ENCODE measurements at places on chromosomes 5 and 9.
A peak's percentile ranks its signal among the peaks of the same experiment; 100 is the strongest.

- DNase-seq = no peak
Measured at GRCh38 chr5:145450286-145450885, 384.8 kb downstream of the PRELID2 start.

DNA sequence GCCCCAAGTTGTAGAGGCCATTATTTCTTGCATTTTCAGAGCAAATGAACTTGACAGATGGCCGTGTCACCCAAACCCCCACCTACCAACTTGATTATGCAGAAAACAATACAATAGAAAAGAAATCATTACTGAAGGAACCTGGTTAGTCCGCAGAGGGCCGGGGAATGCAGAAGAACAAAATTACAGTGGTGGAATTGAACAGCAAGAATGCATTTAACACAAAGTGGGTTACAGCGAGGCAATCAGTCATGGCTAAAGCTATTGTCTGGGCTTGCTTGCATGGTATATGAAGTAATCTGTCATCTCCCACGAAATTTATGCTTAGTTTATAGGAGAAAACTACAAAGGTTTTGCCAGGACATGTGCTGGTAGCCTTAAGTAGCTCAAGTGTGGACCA, 238.3 kb upstream of the IRX1 start:
- no peak for DNase-seq

- no peak for DNase-seq
Measured at GRCh38 chr5:10315824-10316509, 8.3 kb upstream of the CMBL start.

DNA sequence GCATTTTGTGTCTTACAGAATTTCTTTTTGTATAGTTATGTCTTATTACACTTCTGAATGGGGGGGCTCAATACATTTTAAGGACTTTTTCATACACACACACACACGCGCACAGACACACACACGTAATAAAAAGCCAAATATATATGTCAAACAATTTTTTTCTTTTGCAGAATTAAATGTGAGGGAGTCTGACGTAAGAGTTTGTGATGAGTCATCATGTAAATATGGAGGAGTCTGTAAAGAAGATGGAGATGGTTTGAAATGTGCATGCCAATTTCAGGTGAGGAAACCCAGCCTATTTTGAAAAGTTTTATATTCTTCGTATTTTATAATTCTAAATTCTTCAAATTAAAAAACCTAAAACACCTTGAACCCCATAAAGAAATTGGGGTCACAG, 25.6 kb downstream of the TMEFF1 start:
- no peak for DNase-seq

DNA sequence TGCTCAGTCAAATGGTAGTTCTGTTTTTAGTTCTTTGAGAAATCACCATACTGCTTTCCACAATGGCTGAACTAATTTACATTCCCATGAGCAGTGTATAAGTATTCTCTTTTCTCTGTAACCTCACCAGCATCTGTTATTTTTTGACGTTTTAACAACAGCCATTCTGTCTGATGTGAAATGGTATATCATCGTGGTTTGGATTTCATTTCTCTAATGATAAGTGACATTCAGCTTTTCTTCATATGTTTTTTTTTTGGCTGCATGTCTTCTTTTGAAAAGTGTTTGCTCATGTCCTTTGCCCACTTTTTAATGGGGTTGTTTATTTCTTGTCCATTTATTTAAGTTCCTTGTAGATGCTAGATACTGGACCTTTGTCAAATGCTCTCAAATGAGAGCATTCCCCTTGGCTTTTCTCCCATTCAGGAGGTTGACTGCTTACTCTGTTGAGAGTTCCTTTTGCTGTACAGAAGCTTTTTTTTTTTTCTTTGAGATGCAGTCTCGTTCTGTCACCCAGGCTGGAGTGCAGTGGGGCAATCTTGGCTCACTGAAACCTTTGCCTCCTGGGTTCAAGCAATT, 58.7 kb upstream of the RGMB start:
- DNase-seq = no peak

- no peak for DNase-seq
Measured at GRCh38 chr9:3480353-3480655, 45.5 kb downstream of the RFX3 start.

DNA sequence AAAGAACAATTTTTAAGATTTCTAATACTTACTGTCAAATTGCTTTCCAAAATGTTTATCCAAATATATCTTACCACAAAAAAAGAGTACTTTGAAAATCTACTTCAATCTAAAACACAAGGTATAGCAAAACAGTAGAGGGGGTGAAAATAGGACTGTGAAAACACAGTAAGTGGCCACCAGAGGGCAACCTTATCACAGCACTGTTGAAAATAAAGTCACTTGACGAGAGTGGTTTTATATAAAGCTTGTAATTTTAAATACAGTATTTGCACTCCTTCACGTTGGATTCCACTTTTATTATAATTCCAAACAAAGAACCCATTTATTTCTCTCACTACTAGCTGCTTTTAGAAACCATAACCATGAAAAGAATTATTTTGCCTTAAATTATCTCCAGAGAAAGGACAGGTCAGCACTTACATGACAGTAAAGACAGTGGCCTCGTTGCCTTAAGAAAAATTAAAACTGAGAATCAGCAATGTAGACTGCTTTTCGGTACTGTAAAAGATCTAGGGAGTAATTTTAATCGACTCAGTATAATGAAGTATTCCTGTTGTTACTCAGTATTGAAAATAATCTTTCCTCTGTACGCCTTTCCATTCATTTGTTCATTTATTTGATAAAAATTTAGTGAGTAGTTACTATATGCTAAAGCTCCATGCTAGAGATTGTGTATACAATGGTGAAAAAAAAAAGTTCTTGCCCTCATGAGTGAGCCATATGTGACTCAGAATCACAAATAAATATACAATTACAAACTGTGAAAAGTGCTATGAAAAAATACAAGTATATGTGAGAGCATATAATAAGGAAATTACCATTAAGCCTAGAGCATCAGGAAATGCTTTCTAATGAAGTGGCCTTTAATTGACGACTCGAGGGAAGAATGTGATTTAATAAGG, 40.0 kb upstream of the CDK5RAP2 start:
- DNase-seq = peak; percentile 53

GRCh38 chr5:126015235-126016181, 407.7 kb upstream of the GRAMD2B start:
- peak; percentile 60 for DNase-seq

GRCh38 chr5:2338686-2339085, 412.8 kb downstream of the IRX2 start:
- no peak for DNase-seq

DNA sequence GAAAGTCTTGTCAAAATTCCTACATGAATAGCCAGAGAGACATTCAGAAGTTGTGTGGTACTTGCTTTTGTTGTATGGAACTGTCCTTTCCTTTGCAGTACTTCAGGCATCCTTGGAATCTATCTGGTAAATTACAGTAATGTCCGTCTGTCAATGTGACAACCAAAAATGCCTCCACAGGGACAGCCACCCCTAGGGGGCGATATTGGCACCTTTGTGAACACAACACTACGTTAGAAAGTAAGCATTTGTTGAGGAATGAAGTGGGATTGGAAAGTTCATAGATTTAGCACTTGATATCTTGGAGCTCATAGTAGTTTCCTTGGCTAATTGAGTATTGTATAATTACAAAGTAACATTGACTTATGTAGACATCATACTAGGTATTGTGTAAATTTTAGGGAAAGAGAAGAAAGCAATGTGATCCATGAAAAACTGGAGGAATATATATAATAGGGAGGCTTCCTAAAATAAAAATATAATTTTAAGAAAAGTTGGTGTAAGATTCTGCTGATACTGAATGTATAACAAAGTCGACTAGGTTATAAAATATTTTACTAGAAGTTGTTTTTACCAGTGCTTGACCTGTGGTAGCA, 32.7 kb downstream of the TMEFF1 start:
- DNase-seq = peak; percentile 3

DNA sequence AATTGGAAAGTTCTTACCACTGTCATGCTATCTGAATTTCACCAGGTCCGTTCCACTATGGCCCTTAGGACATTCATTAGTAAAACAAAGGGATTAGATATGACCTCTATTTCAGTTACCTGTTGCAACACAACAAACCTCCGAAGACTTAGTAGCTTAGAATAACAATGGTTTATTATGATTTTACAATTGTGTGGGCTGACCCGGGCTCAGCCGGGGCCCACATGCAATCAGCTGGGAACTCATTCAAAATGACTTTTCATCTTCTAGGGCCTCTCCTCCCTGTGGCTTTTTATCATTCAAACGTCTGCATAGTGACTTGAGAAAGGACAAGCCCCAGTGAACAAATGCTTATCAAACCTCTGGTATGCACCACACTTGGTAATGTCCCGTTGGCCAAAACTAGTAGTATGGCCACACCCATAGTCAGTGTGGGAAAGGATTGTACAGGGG, 2.3 kb upstream of the FBXW11 start:
- no peak for DNase-seq

DNA sequence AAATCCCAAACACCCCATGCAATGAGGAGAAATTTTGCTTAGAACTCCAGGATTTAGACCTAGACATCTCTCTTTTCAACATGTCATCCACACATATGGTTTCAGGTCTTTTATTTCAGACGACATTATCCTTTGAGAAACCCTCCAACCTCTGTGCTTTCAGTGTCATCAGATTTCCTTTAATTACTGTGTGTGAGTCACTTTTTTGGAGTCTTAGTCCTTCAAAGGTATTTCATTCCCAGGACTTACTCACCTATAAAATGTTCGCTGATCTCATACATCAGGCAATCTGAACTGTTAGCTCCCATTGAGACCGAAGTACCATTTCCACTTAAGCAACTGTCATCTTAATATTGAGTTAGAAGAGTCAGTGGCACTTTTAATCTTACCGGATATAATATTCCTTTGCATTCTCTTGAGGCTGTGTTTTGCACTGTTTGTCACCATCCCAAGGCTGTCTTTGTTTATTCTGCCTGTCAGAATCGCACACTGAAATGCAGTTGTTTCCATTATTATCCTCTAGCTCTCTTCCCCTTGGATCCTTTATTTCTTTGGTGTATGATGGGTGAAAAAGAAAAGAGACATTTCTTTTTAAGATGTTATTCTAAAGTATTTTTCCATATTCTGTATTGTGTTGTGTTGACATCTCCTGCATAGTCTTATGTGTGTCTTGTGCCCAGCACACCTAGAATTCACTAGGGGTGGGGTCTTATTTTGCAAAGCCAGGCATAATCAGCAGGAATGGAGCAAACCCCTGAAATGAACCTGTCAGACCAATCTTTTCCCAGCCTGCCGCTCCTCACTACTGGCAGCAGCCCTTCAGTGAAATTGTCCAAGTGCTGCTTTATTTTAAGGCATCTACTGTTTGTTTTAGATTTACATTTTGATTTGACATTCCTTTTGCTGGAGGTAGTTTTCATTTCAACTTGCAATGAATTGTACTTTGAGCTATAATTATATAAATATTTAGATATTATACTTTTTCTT, 155.4 kb downstream of the PAM start:
- no peak for DNase-seq

GRCh38 chr9:31629292-31629691, 755.2 kb upstream of the ACO1 start:
- no peak for DNase-seq

DNA sequence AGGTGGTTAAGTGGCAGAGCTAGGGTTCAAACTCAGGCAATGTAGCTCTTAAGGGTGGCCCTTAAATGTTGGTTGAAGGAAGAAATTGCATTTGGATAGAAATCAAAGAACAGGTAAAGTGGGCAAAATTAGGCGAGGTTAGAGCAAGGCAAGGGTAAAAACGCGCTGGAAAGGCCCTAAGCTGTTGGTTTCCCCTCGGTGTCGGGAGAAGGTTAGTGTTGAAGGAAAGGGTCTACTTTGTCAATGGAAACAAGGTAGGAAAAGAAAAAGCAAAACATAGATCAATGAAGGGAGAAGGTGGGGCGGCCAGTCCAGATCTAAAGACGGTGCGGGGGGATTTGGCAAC, 431 bp downstream of the FASTKD3 start:
- DNase-seq = no peak

DNA sequence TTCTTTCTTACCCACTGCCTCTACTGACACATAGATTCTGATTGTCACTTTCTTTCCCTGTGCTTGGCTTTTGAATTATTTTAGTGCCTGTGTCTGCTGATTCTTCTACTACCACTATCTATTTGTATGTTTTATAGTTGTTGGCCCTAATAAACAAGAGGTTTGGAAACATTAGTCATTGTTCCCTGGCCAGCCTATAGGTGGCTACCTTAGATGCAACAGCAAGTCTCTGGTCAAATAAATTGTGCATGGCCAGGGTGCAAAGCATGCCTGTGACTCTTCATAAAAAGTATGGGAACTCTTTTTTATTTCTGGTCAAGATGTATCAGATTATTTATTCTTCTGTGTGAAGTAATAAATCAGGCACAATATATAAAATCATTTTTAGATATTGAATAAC, 124.4 kb downstream of the PLK2 start:
- DNase-seq = no peak

DNA sequence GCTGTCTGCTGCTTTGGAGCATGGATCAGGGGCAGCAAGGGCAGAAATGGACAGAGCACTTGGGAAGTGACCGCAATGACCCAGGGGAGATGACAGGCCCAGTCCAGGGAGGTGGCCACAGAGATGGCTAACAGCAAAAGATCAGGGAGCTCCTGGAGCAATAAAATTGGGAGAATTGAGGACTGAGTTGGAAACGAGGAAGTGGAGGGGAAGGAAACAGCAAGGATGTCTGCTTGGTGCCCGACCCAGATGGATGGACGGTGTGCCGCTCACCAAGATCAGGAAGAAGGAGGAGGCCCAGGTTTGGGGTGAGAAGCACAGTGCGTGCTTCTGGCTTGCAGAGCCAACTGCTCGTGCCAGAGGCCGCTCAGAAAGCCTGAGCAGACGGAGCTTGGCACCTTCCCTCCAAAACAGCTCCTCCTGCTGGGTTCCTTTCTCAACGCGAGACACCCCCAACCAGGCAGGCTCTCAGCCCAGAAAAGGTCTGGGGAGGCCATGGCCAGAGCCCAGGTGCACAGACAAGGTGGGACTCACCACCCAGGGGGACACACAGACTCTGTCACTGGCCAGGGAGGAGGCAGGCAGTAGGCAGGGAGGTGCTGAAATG, 1.7 kb upstream of the SLC34A1 start:
- no peak for DNase-seq

DNA sequence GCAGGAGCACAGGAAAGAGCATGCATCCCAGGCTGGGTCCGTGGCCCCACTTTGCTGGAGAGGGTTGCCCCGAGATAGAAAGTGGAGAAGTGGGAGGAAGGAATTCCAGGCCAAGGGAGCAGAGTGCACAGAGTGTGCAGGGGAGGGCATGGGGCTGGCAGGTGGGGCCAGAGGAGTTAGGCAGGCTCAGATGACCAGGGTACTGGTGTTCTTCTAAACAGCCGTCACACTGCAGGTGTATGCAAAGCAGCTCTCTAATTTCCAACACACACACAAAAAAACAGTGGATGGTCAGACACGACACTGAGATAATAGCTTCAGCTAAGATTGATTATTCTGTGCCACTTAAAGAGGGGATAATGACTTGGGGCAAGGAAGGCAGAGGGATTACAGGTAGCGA, 212.2 kb downstream of the MTRR start:
- DNase-seq = no peak

GRCh38 chr9:107830479-107830878, 340.9 kb upstream of the KLF4 start:
- no peak for DNase-seq

All from renal cortex interstitium (tissue), 15 donors.